ENCODE measurements at places on chromosomes 11 and 22.

DNA sequence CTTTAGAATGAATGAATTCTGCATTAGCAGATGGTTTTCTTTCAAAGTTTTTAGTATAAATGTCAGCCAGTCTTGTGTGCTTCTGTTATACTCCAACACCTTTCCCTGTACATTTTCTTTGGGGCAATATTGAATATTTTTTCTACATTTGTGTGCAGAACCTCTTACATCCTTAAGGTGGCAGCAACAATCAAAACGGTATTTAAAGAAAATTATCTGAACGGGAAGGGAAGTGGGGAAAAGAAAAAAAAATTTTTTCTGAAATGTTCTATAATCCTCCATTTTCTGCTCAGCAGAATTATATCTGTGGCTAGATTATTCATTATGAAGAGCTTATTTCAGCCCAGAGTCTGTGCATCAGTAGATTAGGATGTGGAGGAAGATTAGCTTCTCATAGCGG, 347.3 kb upstream of the RAG2 start:
- no peak for DNase-seq

DNA sequence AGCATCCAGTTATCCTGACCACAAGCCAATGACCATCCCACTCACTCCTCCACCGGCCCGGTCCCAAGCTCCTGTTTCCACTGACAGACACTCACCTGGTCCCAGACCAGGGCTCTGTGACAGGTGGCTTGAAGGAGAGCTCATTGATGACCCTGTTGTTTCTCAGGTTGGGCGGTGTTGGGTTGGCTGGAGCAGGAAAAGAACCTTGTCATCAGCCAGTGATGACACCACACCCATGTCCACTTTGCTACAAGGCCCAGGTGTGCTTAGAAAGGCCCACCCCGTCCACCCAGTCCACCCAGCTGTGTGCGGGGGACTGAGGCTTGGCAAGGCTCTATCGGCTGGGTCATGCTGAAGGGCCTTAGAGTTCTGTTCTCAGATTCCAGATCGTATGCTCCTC, 42.9 kb downstream of the GAB4 start:
- DNase-seq, result no peak

DNA sequence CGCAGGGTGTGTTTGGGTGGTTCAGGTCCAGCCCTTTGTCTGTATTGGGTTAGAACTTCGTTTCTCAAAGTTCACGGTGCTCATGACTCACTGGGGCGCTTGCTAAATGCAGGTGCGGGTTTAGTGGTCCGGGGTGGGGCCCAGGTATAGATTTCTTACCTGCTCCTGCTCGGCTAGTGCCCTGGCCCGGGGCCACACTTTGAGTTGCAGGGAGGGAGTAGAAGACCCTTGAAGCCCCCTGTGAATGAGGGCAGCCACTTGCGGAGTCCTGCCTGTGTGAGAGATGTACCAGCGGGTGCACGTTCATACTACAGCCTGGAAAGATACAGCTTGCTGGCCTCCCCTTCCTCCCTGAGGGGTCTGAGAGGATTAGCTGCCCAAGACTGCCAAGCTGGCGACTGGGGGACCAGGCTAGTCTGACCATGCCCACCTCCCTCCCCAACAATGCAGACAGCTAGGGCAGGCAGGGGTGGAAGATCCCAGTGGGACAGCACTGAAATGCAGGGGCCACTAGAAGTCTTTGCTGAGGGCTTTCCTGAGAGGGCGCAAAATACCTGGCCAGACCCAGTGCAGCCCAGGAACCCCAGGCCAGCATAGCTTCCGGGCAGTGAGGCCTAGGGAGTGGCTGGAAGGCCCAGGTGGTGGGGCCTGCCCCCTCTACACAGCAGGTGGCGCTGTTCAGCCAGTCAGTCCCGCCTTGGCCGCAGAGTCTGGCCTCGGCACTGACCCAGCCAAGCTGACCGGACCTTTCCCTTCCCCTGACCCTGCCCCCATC, 5.1 kb upstream of the MYRF start:
- peak; percentile 42 for DNase-seq

DNA sequence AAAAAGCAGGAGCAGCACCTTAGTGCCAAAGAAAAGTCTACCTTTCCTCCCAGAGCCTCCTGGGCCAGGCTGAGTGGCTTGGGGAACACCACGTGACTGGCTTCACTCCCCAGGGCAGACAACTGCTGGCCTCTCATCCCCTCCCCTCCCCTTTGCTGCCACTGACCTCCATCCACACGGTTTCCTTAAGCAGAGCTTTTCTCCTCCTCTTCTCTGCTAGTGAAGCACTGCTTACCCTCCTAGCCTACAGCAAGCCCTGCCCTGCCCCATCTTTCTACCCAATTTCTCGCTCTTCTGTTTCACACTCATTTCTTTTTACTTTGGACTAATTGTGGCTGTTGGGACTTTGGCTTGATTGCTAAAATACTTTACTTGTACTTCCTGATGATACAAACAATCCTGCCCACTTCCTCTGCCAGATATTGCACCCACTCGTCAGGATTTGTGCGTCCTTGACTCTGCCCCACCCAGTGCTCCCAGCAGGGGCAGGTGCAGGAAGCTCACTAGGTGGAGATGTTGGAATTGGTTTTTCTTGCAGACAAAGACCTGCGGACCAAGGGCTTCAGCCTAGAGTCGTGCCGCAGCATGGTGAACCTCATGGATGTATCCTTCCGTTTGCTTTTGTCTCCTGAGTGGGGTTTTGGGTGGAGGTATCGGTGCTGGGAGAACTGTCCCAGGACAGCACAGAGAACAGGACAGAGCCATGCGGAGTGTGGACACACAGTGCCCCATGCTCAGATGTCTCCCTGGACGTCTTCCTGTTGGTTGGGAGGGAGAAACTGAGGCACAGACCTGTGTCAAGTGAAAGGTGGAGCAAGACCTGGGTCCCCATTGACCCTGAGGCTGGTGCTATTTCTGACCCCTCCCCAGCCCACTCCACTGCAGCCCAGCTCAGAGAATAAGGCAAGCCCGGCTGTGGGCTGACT, 27.3 kb downstream of the CAPN1 start:
- no peak for DNase-seq

DNA sequence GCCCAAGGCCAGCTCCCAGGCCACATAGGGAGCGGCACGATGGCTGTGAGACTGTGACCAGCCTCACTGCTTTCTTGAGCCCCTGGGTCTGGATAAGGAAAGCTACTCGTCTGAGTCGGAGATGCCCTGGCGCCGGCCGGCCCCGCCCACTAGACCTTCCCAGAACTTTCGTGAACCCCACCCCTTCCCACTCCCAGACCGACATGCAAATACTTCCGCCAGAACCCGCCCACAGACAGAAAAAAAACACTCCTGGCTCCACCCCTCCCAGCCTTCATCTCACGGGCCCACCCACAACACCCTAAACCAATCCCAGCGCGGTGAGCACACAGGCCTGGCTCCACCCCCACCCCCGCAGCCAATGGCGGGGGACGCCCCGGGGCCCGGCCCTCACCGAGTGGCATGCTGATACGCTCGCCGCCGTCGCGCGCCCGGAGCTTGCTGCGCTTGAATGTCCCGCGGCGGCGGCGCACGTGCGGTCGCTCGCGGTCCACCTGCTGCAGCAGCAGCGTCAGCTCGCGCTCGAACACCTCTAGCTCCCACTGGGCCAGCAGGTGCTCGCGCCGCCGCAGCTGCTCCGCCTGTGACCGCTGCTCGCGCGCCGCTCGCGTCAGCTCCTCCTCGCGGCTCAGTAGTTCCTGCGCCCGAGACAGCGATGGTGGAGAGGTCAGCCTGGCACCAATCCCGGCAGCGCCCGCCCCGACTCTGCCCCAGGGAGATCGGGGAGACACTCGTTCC, 7.0 kb downstream of the MAP3K11 start:
- DNase-seq, result no peak

- no peak for DNase-seq
These were observed 182.8 kb downstream of the WNT11 start for GRCh38 chr11:76023236-76024068.

- DNase-seq, result no peak
These were observed 121.1 kb downstream of the NTM start for GRCh38 chr11:131491503-131491902.

DNA sequence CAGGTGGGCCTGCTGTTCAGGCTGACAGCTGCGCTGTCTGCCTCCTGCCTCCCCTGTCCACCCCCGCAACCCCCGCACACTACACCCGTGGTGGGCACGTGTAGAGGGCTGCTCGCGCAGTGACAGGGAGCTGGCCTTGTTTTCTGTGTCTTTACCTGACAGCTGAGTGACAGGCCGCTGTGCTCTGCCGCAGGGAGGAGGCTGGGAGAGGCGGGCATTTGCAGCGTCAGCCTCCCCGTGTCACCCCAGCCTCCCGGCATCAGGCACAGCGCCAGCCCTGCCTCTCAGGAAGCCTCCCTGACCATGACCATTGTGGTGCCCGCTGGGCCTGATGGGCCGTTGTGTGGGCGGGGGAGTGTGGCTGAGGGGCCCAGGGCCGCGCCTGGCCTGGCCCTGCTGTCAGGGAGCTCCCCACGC, 32.0 kb upstream of the RELT start:
- DNase-seq, result no peak

DNA sequence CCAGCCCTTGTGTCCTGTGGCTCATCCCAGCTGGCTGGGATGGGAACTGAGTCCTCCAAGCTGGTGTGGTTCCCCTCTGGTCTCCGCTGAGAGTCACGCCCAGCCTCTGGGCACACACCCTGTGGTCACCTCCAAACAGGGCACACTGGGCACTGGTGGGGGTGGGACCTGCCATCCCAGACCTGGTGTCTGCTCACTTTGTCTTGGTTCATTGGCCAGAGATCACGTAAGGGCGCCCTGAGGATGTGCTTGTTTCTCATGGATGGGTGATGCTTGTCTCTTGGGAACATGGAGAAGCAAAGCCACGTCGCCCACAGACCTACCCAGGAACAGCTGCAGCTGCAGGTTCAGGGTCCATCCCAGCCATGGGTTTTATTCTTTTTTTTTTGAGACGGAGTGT, 43.1 kb downstream of the LRP5 start:
- no peak for DNase-seq

GRCh38 chr11:100624346-100624745, 62.7 kb upstream of the ARHGAP42 start:
- no peak for DNase-seq

- DNase-seq, result no peak
These were observed 49.8 kb downstream of the CLMP start for GRCh38 chr11:123145220-123145619.

- DNase-seq, result no peak
These were observed 12.3 kb downstream of the AMOTL1 start for GRCh38 chr11:94780432-94780831.

DNA sequence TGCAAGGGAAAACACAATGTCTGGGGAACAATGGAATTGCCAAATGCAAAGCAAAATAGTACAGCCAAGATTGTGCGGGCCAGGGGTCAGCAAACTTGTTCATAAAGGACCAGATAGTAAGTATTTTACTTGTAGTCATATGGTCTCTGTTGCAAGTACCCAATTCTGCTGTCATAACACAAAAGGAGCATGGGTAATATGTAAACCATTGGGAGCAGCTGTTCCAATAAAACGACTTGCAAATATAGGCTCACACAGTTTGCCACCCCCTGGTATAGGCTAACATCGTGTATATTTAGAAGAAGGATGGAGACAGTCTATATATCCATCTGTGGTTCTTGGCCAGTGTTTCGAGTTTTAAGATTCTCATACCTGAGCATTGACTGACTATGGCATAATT, 15.6 kb downstream of the SDHAF2 start:
- no peak for DNase-seq

DNA sequence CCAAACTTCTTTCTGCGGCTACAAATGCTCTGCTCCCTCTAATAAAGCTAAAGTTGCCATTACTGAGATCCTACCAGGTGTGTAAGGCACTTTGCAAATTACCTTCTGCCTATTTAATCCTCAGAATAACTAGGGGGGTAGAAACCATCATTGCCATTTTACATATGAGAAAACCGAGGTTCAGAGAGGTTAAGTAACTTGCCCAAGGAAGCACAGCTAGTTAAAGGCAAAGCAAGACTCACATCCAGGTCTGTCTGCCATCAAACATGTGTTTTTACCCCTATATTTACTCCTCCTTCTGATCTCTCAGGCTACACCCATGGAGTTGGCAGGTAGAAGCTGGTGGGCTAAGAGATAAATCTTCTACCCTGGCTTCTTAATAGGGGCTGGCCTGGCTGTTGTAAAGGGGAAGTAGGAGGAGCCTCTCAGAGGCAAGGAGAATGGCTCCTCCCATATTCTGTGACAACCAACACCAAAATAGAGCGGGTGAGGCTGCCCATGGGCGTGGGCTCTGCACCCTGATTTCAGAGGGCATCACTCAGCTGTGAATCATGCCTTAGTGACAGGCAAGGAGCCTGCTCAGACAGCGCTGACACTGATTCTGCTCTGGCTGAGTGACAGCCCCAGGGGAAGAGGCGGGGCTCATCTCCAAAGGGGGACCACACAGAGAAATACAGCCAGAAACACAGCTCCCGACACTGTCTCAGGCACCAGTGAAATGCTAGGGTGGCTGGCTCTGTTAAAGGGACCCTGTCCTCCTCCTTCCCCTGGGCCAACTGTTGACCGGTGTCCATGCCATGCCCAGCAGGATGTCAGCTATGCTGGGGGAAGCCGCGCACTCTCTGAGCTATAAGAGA, 106.8 kb downstream of the ABTB2 start:
- DNase-seq, result peak; percentile 66

- no peak for DNase-seq
These were observed 37.2 kb upstream of the TH start for GRCh38 chr11:2208691-2209369.

DNA sequence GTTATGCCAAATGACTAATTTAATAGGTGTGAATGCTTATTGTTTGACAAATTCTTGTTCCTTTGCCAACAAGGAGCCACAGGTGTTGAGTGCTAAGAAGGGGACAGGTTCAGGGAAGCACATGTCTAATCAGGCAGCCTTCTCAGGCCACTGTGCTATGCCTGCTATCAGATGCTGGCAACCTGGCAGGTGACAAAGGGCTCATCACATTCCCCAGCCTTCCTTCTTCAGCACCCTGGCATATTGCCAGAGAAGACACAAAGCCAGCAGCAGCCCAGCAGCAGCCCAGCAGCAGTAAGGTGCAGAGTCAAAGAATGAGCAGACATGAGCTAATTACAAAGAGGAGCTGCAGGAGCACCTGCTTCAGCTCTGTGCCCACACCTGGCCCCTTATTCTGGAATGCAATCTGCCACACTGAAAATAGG, 68.2 kb downstream of the GUCY1A2 start:
- no peak for DNase-seq

- no peak for DNase-seq
These were observed 66.9 kb downstream of the ALX4 start for GRCh38 chr11:44243086-44243485.

DNA sequence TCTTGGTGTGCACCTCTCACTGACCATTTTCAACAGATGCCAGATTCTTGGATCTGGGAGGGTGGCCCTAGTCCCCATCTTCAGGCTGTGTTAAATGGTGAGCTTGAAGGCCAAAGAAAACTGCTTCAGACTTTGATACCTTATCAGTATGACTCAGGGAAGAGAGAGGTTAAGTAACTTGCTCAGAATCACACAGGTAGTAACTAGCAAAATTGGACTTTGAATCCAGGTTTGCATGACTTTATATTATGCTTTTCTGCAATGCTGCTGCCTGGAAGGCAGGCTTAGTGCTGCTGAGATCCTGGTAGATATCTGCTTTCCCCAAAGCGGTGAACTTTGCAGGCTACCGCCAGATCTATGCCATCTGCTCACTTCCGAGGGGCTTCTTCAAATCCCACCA, 487.3 kb downstream of the INSC start:
- no peak for DNase-seq

Measured in effector memory CD8-positive, alpha-beta T cell (primary cell).